Suppressor macrophage (primary cell): ENCODE measurements at places on chromosomes 13 and 19.
A peak's percentile ranks its signal among the peaks of the same experiment; 100 is the strongest.

- DNase-seq, result no peak
Observed at GRCh38 chr19:39304185-39304513, 7.9 kb downstream of the IFNL1 start.

- DNase-seq, result peak; percentile 77
Observed at GRCh38 chr19:39474139-39474620, 6.5 kb upstream of the TIMM50 start.

GRCh38 chr13:112105892-112106291 lies 38.9 kb downstream of the SOX1 start:
- no peak for DNase-seq

DNA sequence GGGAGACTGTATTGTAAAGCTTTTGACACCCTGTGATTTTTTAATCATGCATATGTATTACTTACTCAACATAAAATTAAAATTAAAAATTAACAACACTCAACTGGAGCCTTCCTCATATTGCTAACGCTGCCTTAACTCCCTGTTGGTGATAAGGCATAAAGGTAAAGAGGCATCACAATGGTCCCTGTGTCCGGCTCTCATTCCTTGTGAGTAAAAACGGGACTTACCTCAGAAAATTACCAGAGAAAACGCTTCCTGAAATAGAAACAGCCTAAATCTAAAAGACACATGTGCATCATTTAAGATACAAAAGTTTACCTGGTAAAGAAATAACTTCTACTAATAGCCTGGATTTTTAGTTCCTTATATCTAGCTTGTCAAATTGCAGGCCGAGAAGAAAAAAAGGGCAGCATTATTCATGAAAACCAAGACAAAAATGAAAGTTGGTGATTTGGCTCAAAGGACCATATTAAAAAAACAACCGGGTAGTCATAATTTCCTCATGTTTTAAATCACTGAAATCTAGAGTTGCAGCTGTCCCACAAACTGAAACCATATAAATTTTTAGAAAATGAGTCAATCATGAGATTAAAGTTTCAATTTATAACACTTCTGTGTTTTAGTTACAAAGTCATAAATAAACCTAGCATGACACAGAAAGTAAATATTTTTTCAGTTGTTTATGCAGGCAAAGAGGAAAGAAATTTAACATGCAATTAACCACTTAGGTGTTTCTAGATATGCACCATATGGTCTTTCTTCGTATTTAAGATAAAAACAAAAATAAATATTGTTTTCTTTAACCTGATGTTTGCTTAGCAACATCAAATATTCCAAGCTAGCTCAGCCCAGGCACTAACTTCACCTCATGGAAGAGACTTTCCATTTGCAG lies 94.7 kb downstream of the MIPEP start:
- DNase-seq, result no peak

DNA sequence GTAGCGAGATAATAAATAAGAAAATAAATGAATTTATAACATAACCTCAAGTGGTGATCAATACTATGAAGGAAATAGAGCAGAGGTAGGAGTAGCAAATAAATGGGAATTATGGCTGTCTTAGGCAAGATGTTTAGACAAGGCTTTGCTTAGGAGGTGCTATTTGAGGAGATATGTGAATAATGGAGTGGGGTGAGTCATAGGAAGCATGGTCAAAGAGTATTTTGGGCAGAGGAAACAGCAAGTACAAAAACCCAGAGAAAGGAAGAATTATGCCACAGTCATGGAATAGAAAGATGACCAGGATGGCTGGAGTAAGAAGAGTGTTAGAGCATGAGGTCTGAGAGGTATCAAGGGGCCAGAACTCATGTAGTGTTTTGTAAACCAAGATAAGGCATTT lies 33.6 kb upstream of the LPAR6 start:
- peak; percentile 76 for DNase-seq

DNA sequence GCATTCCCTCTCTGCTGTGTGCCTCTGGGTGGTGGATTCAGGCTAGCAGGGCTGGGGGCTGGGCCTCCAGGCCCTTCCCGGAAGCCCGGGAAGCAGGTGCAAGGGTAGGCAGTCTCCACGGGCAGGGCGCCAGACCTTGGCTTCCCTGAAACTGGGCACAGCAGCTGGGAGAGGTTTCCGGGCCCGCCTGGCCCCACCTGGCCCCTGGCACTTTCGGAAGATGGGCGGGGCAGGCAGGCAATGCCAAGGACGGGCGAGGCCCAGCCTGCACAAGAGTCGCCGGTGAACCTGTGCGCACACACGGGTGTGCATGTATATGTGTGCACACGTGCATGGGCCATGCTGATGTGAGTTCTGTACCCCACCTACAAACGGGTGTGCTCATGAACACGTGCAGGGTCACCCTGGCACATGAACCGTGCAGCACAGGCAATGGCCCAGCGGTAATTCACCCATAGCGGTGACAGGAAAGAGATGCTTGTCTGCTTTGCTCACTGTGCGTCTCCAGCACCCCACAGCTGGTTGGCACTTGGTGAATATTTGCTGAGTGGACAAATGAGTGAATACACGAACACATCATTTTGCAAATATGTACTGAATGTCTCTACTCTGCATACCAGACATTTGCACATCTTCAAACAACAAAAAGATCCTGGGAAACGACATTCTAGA lies 15.3 kb downstream of the GADD45B start:
- DNase-seq, result no peak

GRCh38 chr19:31171936-31172335 lies 177.3 kb downstream of the TSHZ3 start:
- no peak for DNase-seq

- DNase-seq, result no peak
Observed at GRCh38 chr19:46159418-46160232, 11.6 kb downstream of the IGFL2 start.

DNA sequence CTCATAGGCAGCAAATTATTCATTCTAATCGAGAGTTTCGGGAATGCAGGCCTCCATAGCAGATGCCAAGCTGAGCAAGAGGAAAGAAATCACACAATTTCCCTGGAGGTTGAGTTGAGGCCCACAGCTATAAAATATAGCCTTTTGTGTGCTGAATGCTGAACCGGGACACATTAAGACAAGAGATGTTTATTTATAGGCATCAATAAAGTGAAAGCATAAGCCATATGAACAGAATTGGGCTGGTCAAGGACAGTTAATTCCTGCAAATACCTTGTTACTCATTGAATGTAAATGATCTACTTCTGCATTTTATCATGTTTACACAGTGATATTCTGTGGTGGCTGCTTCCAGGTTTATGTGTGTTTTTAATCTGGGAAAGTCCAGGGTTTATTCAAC lies 461.7 kb downstream of the KLF12 start:
- DNase-seq, result no peak

DNA sequence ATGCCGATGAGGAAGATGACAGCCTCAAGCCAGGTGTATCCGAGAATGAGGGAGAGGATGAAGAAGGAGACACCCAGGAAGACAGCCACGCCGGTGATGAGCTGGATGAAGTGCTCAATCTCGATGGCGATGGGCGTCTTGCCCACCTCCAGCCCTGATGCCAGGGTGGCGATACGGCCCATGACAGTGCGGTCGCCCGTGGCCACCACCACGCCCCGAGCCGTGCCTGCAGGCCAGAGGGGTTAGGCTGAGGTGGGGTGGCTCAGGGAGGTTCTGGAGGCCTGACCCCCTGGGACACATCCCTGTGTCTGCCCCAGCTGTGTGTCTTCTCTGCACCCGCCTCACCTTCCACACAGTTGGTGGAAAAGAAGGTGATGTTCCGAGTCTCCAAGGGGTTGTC lies 9.1 kb downstream of the ATP1A3 start:
- no peak for DNase-seq

DNA sequence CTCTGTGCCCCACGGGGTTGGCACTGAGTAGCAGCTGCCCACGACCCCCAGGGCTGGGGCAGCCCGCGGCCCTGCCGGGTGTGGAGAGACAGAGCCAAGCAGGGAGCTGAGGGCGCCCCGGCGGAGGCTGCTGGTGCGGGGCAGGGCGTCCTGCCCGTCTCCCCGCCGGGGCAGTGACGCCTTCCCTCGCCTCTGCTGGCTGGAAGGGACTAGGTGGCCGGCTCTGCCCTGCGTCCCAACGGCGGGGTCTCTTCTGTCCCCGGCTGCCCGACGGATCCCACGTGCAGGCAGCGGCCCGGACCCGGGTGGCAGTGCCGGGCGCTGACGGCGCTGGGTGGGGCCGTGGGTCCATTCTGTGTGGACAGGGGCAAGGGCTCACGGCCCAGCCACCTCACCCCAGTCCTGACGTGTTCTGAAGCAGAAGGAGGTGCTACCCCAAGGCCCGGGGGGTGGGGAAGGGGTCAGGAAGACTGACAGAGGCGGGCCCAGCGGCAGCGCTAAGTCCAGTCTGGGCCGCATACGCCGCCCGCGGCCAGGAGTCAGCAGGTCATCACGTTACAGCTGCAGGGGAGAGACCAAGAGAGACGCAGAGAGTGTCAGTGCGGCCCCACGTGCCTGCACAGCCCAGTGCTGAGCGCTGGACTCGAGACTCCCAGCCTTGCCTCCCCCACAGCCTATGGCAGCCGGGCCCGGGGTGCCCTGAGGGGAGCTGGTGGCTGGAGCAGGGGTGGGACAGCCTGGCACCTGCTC lies 15.1 kb upstream of the PLPP2 start:
- DNase-seq, result no peak

DNA sequence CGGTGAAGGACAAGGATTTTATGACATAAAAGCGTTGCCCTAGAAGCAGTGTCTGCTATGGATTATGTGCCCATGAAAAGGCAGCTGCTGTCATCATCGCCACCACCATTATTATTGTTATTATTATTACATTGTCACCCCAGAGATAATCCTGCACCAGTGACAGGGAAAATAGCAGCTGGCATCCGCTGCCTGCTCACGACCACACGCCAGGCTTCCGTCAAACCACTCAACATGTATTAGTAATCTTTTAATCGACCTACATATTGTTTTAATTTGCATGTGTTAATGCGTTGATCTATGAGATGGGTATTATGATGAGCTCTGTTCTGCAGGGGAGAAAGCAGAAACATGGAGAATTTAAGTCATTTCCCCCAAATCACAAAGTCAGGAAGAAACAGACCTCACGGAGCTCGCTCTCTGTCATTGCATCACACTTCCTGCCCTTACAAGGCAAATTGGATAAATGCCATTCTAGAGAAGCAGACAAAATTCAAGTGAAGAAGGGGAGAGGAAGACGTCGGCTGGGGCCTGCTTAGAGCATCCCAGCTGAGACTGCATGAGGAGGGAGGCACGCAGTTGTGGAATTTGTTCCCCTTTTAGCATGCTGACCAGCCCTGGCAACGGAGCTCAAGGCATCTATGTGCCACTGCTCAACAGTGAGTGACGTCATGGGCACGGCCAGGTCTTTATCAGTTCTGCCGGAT lies at the start of gene FFAR3:
Gene FFAR3, plus strand, starts transcription at position 594 of the 707 bp plus-strand sequence. CDS start 431 bp downstream, outside the sequence.
- DNase-seq, result peak; percentile 90

- DNase-seq, result peak; percentile 95
Observed at GRCh38 chr19:16283210-16284061, 41.2 kb upstream of the KLF2 start.

- no peak for DNase-seq
Observed at GRCh38 chr13:101640788-101641400, 188.4 kb downstream of the ITGBL1 start.

- DNase-seq, result no peak
Observed at GRCh38 chr13:98216135-98216565, 39.1 kb upstream of the RNF113B start.

DNA sequence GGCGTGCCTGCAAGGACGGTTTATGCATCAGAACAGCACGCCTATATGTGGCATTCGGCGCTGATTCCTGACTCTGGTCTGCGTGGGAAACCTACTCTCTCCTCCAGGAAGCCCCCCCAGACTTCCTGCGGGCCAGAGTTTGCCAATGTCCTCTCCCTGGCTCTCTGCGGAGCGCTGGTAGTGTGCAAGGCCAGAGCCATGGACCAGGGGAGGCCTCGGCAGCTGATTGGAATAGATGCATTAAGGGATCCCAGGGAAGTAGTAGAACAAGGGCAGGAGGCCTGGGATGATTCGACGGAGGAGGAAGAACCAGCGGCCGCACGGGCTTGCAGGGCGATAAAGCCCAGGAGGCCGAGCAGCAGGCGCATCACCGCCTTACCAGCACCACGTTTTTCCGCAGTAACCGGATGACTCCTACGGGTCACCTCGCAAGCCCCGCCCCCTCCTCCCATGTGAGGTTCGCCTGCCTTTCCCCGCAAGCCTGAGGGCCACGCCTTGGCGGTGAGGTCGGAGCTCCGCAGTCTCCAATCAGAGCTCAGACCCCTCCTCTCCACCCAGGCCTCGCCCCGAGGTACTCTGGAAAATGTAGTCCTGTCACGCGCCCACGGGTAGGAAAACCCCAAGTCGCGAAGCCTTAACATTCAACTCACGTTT lies 5.0 kb downstream of the CLEC11A start:
- peak; percentile 75 for DNase-seq

DNA sequence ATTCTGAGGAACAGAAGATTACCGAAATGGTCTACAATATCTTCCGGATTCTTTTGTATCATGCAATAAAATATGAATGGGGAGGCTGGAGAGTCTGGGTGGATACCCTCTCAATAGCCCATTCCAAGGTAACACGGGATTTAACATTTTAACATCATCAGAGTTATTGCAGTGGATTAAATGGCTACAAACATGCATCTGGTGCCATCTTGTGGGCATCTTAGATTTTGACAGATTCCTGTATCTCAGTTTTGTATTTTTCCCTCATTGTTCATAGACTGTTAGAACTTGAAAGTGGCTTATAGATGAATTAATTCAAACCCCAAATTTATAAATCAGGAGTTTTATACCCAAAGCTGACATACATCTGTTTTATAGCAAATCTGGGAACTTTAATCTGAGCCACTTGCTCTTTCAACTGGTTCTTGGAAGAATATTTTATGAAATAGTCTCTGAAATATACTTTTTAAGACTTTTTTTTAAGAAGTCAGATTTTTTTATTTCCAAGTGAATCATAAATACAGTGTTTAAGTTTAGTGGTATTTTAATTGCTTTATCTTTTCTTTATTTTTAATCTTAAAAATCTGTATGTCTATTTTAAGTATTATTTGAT lies 215.2 kb downstream of the NBEA start:
- peak; percentile 64 for DNase-seq

GRCh38 chr13:50797091-50797490 lies 46.4 kb downstream of the DLEU7 start:
- no peak for DNase-seq

- no peak for DNase-seq
Observed at GRCh38 chr19:39060171-39060570, 24.0 kb upstream of the ACP7 start.

GRCh38 chr13:98508685-98509084 lies 68.2 kb downstream of the STK24 start:
- DNase-seq, result no peak

DNA sequence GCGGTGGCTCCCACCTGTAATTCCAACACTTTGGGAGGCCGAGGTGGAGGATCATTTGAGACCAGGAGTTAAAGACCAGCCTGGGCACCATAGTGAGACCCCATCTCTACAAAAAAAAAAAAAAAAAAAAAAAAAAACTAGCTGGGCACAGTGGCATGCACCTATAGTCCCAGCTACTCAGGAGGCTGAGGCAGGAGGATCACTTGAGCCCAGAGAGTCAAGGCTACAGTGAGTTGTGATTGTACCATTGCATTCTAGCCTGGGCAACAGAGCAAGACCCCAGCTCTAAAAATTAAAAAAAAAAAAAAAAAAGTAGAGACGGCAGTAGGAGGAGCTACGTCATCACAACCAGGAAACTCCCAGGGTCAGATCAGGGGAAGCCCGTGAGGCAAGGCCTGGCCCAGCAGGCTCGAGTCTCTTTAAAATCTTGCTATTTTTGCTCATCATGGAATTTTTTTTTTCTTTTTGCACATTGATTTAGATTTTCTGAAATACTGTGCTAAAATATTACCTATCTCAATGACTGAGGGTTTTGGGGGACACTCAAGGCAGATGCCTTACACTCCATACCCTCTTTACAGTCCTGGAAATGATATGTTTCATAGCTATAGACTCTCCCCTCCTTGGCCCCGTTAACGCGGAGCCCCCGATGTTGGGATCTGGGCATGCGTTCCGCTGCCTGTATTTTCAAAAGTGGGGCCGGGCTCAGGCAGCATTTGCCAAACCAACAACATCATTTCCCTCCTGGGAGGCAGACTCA lies 44.4 kb upstream of the USE1 start:
- no peak for DNase-seq
